ENCODE measurements at places on chromosomes 7 and 10.

- DNase-seq: no peak
These were observed 129.7 kb downstream of the PLCE1 start for GRCh38 chr10:94123258-94123995.

DNA sequence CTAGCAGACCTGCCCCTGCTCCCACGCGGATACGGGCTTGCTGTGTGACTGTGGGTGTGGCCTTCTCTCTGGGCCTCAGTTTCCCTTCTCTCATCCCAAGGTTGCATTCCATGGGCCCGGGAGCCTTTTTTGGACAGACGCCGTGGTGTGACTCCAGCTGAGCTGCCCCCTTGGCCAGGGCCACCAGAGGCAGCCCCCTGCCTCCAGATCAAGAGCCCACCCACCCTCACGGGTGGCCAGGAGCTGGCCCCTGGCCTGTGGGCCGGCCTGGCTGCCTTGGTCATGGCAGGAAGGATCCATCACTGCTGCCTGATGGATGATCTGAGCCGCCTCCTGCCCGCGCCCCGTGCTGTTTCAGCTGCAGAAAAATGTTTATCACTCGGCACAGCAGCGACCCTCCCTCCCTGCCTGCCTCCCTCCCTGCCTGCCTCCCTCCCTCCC is 27.8 kb upstream of the ELFN1 start:
- no peak for DNase-seq

DNA sequence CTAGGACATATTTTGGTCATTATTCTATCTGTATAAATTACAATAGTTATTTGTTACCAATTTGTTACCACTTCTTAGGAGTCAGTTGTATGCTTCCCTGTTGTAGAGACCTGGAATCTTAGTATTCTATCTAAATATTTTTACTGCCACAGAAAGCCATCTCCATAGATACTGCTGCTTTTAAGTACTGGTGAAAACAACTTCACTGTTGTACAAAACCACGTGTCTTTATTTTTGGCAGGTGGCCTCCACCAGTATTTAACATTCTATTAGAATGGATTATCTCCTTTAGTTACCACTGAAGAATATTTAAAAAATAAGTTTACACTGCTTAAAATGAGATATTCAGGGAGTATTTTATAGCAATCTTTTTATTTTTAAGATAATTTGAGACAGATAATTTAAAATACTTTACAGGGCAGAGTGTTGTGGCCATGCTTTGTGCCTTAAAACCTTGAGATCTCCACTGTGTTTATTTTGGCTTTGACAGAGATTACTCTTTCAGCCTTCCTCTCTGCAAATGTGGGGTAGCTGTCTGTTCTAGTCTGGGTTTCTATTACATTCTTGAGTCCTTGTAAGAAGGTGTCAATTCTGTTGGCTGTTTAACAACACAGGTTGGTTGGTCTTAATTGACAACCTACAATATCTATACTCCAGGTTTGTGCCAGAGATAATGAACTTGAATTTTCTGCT is 185.6 kb downstream of the LRRC4 start:
- no peak for DNase-seq

- DNase-seq: no peak
These were observed 614.1 kb upstream of the FZD8 start for GRCh38 chr10:36256166-36256565.

DNA sequence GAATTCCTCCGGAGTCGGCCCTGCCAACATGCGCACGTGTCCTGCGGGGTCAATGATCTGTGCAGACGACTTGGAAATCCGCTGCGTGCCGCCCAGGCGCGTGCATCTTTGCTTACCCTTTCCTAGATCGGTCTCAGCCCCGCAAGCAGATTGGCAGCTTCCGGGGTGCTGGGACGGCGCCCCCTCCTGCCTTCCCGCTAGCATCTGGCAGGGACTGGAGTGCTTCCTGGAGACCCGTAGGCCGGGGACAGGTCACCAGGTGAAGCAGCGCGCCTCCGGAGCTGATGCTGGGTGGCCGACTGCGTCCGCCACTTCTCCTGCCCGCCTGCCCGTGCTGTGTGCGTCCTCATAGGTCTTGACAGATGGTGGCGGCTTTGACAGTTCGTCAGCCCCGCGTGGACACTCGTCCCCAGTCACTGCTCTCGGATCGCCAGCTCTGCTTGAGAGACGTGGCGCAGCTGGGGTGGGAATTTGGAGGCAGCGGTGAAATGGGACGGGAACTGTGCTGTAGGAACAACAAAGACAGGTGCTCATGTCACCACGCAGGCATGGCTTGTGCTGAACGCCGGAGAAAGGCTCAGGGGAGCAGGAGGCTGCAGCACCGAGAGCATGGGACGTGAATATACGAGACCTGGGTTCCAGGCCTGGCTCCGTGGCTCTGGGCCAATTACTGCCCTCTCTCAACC is 21.9 kb upstream of the KCNK18 start:
- DNase-seq: no peak

DNA sequence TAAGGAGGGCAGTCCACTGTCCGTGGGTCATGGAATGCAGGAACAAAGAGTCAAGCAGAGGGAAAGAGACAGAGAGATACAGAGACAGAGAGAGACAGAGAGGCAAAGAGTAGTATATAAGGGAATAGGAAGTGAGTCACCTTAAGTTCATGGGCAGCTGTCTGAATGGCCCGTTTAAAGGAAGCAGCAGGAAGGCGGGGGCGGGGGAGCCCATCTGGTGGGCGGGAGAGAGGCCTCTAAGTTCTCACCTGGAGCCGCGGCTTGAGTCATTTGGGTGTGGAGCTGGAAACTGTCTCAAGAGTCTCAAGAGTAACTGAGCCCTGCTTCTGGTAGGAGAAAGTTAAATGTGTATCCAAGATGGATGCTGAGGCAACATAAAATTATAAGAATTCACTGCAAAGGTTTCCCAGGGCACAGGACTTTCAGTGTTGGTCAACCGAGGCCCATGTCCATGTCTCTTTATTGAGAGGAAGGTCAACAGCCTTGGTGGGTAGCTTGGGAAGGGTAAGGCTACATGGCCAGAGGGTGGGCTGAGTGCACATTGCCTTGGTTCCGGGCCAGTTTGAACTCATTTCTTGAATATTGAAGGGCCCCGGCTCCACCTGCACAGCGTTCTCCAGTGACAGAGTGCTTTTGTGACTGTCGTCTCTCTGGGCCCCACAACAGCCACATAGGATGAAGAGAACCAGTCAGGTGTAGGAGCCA is 85.5 kb upstream of the CACUL1 start:
- DNase-seq: peak; percentile 53

GRCh38 chr10:127408733-127409132 is 140.4 kb upstream of the NPS start:
- no peak for DNase-seq

DNA sequence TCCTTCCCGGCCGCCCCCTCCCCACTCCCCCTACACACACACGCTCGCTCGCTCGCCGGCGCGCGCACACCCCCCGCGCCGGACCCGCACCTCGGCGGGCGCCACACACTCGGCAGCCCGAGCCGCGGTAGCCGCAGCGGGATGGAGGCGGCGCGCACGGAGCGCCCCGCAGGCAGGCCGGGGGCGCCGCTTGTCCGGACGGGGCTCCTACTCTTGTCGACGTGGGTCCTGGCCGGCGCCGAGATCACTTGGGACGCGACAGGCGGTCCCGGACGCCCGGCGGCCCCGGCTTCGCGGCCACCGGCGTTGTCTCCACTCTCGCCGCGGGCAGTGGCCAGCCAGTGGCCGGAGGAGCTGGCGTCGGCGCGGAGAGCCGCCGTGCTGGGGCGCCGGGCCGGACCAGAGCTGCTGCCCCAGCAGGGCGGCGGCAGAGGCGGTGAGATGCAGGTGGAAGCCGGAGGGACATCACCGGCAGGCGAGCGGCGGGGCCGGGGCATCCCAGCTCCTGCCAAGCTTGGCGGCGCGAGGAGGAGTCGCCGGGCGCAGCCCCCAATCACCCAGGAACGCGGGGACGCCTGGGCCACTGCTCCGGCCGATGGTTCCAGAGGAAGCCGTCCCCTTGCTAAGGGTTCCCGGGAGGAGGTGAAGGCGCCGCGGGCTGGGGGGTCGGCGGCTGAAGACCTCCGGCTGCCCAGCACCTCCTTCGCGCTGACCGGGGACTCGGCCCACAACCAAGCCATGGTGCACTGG is at the start of gene SORCS3:
Gene SORCS3 (plus strand): TSS at position 104 of the 750 bp plus-strand sequence.
- DNase-seq: no peak

DNA sequence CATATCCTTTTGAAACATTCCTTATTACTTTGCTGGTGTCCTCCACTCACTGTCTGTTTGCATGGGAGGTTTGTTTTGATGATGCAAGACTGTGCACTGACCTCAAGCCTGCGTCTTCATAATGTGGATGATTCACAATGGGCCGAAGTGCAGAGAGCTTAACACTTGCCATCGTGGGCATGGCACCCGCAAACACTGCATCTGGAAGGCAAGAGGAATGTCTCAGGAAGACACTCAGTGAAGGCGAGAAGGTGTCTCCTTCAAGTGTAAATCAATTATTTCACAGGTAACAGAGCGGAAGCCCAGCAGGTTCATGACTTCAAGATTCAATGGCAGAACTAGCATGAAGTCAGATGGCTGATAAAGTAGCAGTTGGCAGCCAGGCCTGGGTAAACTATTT is 98.1 kb downstream of the DPY19L1 start:
- DNase-seq: peak; percentile 54

DNA sequence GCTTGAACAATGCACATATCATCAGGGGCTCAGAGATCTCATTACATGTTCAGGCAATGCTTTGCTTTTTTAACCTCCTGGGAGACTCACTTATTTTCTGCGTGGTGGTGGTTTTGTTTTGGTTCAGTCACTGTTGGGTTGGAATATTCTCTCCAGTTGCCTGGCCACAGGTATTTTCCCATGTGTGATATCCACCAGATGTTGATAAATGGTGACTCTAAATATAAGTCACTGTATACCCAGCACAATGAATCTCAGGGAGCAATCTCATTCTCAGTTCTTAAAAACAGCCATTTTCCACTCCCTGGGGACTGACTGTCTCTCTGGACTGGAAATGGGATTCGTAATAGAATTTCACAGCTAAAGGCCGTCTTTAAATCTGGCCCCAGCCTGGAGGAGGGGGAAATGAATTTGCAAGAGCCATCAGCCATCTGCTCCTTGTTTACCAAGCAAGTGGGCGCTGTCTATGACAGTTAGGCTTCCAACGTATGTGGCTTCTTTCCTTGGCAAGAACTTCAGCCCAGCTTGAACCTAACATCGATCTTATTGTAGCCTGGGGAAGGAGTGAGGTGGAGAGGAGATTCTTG is 1106.2 kb downstream of the NRG3 start:
- DNase-seq: no peak

GRCh38 chr10:5551531-5552375 is 27.0 kb downstream of the CALML3 start:
- peak; percentile 93 for DNase-seq

DNA sequence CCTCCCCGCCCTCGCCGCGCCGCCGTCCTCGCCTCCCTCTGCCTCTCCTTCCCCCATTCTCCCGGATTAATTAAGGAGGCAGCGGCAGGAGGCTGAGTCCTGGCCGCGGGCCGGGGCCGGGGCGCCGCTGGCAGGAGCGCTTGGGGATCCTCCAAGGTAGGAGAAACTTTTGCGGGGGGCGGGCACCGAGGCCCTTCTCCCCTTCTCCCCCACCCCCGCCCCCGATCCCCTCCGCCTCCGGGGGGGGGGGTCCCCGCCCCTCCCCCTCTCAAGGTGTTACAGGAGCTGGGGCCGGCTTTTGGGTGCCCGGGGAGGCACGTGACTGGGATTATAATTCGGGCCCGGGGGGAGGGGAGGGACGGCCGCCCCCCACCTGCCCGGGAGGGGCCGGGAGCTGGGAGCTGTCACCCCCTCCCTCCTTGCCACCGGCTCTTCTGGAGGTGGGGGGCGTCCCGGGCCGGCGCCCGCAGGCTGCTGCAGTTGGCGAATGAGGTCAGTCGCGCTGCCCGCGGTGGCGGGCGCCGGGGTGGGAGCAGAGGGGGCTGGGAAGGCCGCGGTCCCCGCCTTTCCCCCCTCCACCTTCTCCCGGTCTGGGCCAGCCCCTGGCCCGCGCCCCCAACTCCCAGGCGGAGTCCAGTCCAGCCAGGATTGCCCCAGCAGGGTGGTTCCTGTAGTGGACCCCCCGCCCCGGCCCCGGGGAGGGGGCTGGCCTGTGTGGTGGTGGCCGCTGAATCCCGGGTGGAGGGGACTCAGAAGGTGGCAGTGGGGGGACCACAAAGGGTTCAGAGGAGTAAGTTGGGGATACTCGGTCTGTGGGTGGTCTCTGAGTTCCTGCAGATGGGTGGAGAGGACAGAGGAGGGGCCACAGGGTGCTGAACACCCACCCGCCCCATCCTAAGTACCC is 567 bp downstream of the GTF2IRD1 start:
- no peak for DNase-seq

DNA sequence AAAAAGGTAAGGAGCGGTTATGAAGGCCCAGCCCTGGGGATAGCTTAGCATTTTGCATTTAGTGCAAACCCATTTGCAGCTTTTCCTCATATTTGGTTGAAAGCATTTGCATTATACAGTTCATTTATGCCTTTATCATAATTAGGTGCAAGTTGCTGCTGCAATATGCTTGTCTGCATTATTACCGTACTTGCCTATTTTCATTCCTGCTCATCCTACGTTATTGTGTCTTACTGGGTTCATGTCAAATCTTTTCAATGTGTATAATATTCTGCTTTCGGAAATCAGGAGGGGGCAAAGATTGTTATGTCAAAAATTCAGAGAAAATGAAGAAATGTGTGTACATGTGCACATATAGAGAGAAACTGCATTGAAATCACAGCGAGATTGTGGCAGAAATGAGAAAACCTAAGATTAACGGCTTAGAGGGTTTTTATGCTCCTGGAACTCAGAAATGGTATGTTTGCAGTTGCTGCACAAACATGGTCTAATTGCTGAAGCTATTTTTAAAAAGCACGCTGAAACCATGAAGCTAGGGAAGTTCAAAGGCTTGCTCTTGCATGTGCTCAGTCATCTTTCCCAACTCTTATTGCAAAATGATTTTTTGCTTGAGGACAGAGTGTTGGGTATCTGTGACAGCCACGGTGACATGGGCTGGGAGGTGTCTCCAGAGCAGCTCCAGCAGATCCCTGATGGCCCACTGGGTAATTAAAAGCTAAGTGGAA is 613.2 kb downstream of the SDK1 start:
- peak; percentile 16 for DNase-seq

- DNase-seq: no peak
These were observed 79.8 kb downstream of the ARHGAP22 start for GRCh38 chr10:48525113-48525512.

DNA sequence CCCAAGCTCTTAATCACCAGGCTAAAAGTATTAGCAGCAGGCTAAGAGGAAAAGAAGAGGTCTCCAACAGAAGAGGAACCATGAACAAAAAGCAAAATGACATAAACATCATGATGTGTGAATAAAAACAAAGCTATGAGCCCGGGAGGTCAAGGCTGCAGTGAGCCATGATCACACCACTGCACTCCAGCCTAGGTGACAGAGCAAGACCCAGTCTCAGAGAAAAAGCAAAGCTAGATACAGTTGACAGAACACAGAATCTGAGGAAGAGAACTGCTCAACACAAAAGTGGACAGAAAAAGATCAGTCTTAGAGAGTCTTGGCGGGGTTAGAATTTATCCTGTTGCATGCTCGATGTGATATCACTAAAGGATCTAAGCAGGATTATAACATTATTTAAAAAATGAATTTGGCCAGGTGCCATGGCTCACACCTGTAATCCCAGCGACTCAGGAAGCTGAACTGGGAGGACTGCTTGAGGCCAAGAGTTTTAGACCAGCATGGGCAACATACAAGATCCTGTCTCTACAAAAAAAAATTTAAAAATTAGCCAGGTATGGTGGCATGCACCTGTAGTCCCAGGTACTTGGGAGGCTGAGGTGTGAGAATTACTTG is 37.5 kb downstream of the NT5C2 start:
- DNase-seq: no peak

Measured in NB4 (cell line).